Stimulated activated CD8-positive, alpha-beta memory T cell treated with anti-CD3 and anti-CD28 coated beads, Interleukin-2, amount 100 ng/mL, for 1 hour (primary cell): ENCODE measurements at places on chromosomes 4 and X.

DNA sequence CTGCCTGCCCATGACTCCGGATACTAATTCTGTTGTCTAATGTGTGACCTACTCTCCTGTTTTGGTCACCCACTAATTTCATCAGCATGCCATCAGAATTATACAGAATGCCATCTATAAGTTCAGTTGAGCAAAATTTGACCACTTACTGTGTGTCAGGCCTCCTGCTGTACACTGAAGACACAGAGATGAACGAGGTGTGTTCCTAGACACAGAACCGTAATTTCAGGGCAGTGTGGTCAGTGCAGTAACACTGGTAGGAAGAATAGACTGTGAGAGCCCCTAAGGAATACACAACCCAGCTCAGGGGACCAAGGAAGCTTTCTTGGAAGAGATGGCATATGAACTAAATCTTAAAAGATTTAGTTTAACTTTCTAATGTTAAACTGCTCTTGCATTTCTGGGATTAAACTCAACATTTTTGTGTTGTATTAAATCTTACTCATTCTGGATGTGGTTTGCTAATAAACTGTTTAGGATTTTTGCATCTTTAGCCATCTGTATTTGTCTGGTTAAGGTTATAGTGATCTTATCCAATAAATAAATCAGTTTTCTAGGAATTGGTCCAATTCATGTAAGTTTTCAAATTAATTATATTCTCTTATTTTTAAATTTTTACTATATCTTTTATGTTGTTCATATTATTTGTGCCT lies 34.3 kb downstream of the KANTR start:
- DNase-seq = no peak

DNA sequence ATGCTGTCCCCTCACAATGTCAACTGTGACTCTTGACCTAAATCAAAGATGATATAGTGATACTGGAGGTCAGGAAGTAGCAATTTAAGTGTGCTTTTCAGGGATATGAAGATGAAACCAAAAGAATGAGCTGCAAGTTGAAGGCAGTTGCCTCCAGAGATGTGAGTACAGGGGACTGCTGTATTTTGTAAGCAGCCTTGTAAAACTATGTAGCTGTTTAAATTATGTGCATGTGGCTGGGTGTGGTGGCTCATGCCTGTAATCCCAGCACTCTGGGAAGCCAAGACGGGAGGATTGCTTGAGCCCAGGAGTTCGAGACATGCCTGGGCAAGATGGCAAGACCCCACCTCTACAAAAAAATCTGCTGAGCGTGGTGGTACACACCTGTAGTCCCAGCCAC lies 15.1 kb upstream of the TNIP2 start:
- DNase-seq = no peak

GRCh38 chr4:127993151-127993550 lies 27.9 kb downstream of the ABHD18 start:
- no peak for DNase-seq

- no peak for DNase-seq
These were observed 111.6 kb upstream of the GPRIN3 start for GRCh38 chr4:89419111-89419695.
